Amniotic epithelial cell (primary cell): ENCODE measurements at places on chromosomes 11 and 22.

DNA sequence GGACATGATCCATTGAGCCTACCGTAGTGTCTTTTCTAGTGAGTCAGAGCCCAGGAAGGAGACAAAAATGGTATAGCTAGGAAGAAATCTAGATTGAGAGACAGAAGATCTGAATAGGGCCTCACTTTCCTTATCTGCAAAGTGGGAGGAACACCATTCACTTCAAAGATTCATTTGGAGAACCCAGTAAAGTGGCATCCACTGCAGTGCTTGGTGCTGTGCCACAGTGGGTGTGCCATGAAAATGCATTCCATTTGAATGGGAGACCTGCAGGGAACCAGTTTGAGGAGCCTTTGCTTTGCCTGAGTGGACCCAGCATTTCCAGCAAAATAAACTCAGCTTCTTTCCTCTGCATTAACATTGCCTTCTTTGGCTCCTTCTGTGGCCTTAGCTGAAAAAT lies 470.5 kb upstream of the CADM1 start:
- DNase-seq = no peak

DNA sequence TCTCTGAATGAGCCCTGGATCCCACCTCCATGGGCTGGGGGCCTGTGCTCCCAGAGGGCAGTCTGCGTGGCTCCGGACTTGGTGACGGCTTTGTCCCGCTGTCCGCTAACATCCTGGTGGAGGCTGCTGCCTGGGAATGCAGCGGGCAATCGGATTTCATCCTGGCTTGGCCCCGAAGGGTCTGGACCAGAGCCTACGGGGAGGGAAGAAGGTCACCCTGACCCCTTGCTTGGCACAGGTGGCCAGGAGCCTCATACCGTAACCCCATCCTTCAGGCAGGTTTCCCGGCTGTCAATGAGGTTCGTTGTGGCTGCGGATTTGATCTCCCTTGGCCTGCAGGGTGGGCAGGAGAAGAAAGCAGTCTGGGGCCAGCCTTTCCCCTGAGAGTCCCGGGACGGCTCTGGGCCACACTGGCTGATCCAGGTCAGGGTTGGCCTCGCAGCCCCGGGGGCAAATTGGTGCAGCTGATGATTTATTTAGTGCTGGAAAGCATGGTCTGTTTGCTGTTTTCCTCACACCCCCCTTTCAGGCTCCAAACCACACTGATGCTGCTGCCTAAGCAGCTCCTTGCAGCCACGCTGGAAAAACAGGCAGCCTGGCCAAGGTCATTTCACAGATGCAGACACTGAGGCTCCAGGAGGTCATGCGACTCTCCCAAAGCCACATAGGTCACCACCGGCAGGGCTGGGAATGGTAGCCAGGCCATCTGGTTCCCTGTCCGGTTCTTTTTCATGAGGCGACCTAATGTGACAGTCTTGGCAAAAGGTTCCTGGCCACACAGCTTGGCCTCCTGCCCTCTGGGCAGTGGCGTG lies 15.0 kb downstream of the PRDM11 start:
- no peak for DNase-seq

- DNase-seq = no peak
These were observed 100.9 kb downstream of the SYN3 start for GRCh38 chr22:32957200-32957803.

DNA sequence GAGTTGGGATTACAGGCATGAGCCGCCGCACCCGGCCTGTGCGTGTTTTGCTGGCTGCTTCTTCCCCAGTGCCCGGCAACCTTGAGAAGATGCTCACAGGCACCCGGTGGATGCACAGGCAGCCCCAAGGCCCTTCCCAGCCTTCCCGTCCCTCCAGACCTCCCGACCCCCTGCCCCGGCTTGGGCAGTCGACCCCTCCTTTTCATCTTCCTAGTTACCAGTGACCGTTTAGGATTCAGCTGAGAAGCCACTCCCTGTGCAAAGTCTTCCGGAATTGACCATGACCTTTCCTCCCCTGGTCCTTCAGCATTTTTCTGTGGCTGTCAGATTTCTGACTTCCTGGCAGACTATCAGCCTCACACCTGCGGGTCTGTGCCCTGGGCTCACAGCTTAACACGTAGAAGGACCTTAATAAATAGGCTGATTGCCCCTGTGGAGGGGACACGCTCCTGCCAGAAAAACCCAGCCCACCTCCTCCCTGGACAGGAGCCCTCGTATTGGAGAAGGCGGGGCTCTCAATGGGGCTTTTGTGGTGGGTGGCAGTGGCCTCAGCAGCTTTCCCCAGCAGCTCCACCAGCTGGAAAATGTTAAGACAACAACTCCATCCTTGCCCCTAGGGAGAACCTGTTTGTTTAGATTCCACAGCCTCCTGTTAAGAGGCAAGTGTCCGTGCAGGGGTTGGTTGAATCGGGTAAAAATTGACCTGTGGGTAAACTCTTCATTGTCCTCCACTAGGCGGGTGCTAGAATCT lies 10.4 kb upstream of the ANO1 start:
- no peak for DNase-seq

- DNase-seq = no peak
These were observed 98.2 kb downstream of the NAV2 start for GRCh38 chr11:19810852-19811251.

DNA sequence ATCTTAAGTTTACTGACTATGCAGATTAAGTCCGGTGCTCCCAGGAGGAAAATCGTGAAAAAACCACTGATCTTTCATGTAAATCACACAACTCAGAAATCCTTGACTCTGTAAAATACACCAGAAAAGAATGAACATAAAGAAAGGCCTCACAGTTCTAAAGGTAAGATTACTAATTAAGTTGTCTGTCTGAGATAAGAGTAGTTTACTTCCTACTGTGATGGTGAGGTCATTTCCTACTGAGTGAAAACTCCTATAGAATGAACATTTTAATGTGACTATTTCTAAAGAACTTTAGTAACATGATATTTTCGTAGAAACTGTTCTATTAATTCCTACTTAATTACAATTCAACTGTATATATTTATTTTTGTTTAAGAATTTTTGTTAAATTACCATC lies 774.4 kb upstream of the CHORDC1 start:
- no peak for DNase-seq

DNA sequence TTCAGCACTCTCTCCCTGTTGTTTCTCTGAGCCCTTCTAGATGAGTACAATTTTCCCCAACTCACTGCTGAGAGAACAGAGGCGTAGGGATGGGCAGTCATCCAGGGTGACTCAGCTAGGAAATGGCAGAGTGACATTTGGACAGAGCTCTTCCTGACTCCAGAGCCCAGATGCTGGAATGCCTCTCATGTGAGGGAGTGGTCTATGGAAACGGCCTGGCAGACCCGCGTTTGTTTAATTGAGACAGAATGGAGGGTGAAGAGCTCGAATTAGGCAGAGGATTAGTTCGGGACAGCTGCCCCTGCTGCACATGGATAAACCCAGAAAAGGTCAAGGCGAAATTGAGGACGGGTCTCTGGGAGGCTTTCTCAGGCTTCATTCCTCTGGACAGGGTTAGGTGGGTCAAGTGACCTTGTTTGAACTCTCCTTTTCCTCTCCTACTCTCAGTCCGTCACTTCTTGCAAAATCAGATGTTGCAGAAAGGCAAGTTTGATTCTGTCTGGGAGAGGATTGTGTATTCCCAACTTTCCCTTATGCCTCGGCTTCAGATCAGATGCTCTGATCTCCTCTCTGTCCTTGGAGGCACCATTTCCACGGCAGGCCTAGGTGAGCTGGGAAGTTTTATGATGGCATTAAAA lies 7.6 kb upstream of the LMO2 start:
- peak; percentile 48 for DNase-seq

DNA sequence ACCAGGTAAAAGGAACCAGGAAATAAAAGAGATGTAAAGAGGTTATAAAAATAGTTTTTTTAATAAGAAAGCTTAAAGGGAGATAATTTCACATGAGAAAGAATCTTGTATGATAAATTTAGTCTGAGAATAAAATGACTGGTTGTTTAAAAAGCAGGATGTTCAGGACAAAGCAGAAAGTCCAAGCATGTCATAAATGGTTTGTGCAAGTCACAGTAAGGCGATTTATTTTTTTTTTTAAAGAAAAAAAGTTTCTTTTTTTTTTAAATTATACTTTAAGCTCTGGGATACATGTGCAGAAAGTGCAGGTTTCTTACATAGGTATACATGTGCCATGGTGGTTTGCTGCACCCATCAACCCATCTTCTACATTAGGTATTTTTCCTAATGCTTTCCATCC lies 30.8 kb downstream of the GLYATL2 start:
- DNase-seq = no peak

GRCh38 chr11:73532310-73532709 lies 65.6 kb downstream of the FAM168A start:
- DNase-seq = peak; percentile 31

GRCh38 chr11:129951866-129952262 lies 50.8 kb downstream of the PRDM10 start:
- no peak for DNase-seq
